Activated T-helper 1 cell treated with Interleukin-2 at 50 U/mL for 16 hours (primary cell): ENCODE measurements at places on chromosomes 2 and 18.

DNA sequence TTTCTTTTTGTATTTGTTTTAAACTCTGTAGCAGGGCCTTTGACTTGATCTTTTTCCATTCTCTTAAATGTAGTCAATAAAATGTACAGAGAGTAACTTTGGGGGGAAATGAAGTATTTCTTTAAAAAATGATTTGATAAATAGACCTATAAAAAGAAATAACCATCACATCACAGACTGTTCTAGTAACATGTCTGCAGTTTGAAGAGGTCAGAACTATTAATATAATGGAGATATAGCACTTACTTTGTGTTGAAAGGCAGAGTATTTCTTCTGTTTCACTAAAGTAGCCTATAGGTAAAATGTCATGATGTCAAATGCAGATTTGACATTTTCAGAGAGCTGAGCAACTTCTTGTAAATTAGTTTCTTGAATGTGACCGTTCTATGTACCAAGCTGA, 55.7 kb upstream of the FAM237A start:
- DNase-seq = no peak

- DNase-seq = no peak
These were observed 213.4 kb upstream of the REG3G start for GRCh38 chr2:78811955-78812610.

GRCh38 chr18:72995558-72995957, 127.8 kb upstream of the NETO1 start:
- no peak for DNase-seq

- DNase-seq = no peak
These were observed 23.1 kb upstream of the FAHD2A start for GRCh38 chr2:95379371-95379831.

DNA sequence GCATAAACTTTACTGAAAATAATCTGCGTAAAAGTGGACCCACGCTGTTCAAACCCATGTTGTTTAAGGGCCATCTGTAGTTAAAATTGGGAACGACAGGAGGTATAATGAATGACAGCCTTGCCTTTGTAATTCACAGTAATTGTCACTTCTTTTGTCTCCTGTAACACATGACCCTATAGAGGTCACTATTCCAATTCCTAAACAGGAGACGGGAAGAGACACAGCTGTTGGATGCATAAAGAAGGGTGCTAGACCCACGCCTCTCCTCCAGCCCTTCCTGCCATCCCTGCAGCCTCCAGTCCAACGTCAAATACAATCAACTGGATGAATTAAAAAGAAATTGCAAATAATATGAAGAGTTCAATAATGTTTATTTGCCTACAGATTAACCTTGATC, 63.1 kb upstream of the NFATC1 start:
- no peak for DNase-seq

GRCh38 chr18:6109743-6110142, 214.4 kb upstream of the TMEM200C start:
- DNase-seq = no peak

GRCh38 chr2:77309725-77310124, 212.5 kb downstream of the LRRTM4 start:
- no peak for DNase-seq

DNA sequence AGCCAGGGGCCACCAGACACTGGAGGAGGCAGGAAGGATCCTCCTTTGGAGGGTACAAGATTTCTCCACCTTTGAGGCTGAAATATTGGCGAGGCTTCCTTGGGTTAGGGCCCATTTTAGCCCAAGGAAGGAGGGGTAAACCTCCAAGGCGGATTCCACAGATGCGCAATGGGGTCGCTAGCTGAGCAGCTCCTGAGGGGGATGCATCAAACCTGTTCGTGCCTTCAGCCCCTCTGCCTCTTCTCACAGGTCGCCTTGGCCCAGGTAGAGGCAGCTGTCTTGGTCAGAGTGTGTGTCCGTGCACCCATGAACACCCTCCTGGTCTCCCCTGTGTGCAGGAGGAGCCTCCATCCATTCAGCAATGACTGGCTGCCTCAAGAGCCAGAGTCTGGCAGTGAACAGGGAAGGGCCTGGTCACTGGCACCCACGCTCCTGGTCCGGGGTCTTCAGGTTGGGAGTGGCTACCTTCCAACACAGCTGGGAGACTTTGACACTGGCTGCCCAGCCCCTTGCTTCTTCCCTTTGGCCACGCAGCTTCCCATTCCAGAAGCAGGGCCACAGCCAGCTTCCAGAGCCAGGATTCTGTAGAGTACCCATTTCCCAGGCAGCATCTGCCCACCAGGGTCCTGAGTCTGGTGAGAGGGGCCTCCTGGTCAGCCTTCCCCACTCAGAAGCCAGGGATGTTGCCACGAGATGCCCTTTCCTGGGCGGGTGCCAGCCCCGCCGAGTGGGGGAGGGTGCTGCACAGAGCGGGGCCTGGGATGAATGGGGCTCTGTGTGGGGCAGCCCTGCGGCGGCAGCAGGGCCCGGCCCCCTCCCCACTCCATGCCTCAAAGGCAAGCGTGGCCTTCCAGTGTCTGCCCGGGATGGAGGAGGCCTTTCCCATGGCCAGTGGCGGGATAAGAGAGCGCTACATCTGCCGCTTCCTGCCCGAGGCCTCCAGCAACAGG, 95.8 kb upstream of the GPC1 start:
- no peak for DNase-seq

DNA sequence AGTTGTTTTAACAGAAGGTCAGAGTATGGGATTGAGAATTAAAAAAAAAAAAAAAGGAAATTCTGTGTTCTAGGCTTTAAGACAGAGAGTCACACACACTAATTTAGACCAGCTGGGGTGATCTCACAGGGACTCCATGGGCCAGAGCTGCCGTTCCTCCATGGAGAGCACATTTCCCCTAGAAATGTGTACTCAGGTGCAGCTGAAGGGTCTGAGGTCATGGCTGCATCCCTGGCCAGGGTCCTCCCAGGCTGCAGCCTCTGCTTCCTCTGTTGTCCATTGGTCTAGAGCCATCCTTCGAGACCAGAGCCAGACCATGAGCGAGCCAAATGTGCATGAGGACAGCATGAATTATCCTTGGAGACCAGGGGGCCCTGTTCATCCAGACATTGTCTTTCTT, 190.1 kb upstream of the TNP1 start:
- no peak for DNase-seq

DNA sequence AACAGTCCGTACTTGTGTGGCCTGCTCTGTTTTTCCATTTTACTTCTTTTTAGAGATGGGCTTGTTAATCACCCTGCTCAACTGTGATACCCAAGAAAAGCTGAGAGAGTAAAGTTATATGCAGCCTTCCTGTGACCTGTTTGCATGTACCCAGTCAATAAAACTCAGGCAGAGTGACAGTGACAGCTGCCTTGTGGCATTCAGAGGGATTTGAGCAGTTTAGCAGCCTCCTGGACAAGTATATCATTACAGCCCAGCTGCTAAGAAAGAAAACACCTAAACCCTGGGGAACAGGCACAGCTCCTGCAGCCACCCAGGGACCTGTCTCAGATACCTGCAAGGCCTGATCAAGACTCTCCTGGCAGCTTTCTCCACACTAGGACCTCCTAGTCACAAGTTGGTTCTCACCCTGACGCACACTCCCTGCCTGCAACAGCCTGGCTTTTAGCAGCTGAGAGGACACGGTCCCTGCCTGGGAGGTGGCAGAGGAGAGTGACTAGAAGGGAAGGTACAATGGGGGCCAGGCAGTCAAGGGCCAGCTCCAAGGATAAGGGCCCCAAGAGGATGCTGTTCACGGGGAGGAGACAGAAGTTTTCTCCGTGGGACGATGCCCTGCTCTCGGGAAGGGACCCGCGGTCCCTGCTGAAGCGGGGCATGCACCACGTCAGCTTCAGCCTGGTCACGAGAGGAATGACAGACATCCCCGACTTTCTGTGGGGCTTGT, at the start of gene LRRC30:
LRRC30 (plus strand) TSS at position 464 of the 724 bp plus-strand sequence; CDS start at position 514, 50 bp downstream.
- no peak for DNase-seq

DNA sequence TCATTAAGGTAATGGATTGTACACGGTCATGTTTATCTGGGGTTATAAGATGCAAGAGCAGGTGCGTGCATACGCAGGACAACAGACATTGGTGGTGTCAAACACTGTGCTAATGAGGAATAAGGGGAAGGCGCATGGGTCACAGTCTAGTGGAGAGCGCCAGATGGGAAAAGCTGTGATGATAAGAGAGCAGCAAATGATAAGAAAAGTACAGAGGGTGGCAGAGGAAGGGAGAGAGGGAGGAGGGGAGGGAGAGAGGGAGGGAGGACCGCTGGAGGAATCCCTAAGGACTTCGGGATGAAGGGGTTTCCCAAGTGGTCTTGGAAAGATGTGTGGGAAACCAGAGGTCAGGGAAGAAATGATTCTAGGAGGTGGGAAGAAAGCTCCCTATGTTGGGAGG, 2.9 kb downstream of the TNFRSF11A start:
- no peak for DNase-seq

DNA sequence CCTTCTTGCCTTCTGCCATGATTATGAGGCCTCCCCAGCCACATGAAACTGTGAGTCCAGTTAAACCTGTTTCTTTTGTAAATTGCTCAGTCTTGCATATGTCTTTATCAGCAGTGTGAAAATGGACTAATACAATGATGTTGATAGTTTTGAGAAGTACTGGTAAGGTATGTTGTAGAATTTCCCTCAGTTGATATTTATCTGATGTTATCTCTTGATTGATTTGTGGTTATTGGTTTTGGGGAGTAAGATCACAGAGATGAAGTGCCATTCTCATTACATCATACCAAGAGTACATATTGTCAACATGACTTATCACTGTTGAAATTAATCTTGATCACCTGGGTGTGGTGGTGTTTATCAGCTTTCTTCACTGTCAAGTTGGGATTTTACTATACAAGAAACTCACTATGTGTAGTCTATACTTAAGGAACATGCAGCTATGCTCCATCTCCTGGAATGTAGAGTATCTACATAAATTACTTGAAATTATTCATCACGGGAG, 5.1 kb upstream of the SPAG16 start:
- no peak for DNase-seq

DNA sequence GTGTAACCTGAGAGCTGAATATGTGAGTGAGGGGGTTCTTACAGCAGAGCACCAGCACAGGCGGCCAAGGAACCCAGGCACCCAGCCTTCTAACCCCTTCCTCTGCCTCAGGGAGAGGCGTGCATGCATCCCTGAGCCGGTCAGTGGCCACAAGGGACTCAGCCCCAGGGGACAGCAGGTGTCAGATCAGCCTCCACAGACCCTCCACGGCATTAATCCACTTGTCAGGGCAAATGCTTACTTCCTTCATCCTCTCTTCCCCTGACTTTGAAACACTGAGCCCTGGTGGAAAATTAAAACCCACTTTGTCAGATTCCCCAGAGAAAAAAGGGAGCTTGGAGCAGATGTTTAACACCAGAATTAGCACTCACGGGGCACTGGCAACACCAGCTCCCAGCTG, 60.5 kb upstream of the SMAD2 start:
- DNase-seq = no peak

DNA sequence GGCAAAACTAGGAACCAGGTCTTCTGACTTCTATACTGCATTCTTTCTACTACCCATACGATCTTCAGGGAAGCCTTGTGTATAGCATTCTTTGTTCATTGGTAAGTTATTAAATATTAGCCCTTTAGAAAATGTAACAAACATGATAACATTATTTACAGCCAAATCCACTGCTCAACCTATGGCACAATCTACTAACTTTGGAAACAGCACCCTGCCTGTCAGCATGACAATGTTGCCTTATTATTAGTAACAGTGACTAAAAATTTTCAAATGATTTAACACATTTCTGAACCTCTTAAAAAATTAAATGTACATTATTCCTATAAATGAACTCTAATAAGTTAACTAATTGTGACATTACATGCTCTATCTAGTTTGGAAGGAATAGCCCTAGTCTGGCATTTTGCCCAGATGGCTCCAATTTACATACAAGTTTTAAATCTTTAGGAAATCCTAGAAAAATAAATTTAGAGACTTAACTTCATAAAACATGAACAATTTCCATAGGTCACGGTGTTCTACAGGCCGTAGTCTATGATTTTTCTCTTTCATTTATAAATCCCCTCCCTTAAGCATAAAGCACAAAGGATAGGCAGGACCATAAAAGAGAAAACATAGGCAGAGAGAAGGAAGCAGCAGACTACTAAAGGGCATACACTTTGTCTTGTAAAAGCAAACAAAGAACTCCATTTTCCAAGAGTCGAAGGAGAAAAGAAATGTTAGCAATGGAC, 33.7 kb downstream of the YES1 start:
- DNase-seq = no peak

- no peak for DNase-seq
These were observed 91.8 kb upstream of the KLF7 start for GRCh38 chr2:207257251-207258250.

DNA sequence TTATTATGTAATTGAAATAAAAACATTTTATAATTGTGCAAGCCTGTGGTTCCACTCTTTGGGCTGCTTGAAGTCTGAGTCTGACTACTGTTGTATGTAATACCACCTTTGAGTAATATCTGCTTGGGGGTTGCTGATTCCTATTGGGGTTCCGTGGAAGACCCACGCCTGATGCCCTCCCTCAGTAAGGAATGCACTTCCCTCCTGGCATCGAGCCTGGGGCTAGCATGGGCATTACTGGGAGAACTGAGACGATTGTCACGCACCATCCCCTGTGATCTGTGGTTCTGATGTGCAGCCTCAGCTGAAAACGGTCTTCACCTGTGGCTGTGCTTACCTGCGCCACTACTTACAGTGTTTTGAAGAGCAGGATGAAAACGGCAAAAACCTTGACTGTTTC, 32.7 kb upstream of the RBM44 start:
- DNase-seq = no peak

DNA sequence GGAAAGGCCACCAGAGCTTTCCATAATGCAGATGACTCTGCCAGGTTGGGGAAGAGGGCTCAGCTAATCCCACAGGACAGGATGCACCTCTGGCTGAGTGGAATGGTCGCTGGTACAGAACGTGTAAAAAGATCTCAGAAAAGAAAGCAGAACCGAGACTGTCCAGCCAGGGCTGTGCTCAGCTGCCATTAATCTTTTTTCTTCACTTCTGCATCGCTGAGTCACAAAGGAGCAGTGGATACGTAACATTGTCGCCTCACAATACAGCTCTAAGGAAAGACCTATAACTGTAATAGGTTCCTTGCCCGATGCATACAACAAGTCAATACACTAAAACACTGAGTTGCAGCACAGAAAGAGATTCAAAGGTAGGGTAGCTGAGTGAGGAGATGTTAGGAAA, 354.2 kb downstream of the EN1 start:
- DNase-seq = no peak

DNA sequence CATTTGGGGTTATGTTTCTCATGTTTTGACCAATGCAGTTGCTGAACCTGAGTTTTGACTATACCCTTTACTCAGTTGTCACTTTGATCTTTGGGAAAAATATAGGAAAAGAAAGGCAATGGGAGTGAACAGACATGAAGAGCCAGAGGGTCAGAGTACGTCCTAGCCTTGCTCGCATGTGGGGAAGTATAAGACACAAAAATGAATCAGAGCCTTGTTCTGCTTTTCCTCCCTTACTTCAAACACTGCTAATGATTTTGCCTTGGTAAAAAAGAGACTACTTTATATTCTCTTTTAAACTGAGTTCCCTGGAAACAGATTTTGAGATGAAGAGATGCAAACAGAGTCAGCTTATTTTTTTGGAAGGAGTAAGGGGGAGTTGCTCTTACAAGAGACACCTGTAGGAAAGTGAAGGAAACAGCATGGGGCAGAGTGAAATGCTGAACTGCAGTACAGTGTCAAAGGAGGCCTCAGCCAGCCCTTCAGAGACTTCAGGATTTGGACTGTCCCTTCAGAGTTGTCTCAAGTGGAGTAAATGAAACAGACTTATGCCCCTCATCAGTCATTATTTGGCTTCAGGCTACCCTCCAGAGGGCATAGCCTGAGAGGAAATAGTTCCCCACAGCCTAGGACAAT, 11.1 kb upstream of the FAP start:
- no peak for DNase-seq

GRCh38 chr2:71930049-71930681, 217.5 kb downstream of the CYP26B1 start:
- no peak for DNase-seq
